ENCODE measurements at places on chromosomes 7 and 10.

GRCh38 chr7:131943646-131944045 lies 387.2 kb upstream of the PODXL start:
- no peak for DNase-seq

DNA sequence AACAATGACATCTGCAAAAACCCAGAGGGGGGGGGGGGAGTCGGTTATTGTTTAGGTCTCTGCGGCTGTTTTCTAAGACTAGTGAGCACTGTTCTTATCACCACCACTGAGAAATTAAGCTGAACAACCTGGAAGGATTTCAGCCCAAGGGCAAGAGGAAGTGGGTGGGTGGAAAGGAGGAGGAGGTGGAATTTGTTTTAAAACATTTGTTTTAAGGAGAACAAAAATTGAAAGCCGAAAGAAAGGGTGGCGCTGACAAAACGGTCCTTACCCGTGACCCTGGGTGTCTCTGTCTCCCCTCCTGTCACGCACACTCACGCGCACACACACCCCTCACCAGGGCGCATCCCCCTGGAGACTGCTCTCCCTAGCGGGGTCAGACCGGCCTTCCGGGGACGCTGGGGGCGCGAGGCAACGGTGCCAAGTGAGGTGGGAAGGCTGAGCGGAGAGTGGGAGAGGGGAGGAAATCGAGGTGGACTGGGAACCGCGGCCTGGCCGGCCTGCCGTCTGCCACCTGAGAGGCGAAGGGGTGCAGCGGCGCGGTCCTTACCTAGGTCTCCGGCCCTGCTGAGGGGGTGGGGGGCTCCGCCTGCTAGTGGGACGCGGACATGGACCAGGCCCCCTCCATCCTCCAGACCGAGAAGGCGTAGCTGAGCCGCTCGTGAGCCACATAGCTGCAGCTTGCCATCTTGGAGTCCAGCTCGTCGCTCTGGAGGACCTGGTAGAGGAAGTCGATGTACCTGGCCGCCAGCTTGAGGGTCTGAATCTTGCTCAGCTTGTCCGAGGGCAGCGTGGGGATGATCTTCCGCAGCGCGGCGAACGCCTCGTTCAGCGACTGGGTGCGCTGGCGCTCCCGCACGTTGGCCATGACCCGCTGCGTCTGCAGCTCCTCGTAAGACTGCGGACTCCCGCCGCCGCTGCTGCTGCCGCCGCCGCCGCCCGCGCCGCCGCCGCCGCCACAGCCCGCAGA lies 1.0 kb downstream of the TWIST1 start:
- DNase-seq = no peak

DNA sequence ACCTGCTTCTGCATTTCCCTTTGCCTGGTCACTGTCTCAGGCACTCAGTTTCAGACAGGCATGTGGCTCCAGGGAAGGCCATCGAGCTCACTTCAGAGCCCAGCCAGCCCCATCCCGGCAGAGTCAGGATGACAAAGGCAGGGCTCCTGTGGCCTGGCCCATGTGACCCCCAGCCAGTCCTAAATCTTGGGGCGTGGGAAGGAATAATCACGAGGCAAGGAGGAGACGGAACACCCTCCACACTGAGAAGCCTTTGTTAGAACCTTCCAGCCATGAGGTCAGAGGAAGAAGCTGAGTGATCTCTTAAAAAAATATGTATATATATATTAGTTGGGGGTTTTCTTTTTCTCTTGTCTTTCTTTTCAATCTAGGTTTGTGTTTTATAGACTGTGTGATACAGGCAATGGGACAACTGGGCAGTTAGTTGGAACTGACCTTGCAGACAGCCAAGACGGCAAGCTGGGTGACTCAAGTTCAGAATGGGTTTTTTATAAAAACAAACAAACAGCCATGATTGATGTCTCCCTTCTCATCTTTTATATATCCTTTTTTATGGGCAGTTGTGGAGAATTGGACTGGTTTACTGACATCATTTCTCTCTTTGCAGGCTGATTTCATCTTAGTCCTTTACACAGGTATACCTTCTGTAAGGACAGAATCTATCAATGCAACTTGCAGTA lies 60.8 kb downstream of the CHN2 start:
- DNase-seq = no peak

DNA sequence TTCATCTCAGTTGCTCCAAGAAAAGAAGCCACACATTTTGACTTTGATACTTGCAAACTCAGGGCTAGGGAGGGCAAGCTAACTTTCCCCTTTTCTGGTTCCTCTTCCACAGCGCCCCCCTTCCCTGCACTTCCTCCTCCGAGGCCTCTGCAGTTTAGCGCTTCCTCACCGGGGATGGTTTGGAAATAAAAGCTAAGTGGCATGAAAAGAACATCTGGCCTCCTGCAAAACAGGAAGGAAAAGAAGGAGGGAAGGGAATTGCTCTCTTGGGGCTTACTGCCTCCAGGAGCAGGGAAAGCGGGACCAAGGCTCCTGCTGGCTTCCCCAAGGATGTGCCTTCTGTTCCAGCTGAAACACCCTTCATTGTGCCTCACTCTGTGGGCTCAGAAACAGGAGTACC lies 42.3 kb downstream of the PRKCQ start:
- DNase-seq = no peak

DNA sequence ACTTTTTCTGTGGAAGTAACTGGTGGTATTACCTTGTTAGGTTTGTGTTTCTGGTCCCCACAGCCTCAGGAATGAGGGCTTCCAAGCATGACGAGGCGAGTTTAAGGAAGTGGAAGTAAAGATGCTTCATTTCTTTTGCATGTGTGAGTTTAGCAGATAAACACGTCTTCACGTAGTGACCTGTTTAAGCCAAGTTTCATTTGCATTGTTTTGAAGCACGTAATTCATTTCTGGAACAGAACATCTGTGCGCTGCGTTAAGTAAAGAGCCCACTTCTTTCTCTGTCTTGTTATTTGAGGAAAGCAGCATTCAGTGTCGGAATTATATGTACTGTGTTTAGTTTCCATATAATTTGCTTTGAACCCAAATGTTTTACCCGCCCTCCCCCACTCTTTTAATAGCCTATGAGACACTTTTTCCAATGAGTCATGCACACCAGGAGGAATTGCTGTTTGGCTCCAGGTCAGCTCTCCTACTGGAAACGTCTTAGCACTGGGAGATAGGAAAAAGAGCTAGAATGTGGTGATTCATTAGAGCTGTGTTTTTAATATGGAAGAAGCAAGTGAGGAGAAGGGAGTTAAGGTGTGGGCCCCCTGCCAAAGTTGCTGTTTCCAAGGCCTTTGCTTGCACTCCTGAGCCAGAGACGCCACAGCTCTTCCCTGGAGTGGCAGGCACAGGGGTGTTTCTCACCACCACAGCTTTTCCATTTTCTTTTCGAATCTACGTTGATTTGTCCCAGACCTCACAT lies 36.7 kb downstream of the BTBD16 start:
- DNase-seq = no peak

- peak; percentile 16 for DNase-seq
Observed at GRCh38 chr7:64887756-64888508, 15.1 kb upstream of the ZNF273 start.

- DNase-seq = no peak
Observed at GRCh38 chr10:69614130-69614529, 15.9 kb upstream of the FAM241B start.

DNA sequence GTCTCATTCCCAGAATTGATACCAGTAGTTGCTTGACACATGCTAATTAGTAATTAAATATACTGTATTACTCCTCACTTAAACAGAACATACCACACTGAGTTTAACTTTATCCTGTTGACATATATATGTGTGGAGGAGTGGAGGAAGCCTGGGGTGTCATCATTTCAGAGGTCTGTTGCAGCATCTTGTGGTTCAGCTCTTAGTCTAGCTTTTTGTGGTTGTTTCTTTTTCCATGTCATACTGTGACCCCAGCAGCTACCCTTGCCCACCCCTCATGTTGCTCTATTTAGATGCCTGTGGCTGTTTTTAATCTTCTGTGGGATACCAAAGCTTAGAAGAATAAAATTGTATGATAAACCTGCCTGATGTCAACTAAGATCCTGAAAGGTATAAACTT lies 875.4 kb downstream of the LRMDA start:
- DNase-seq = no peak

DNA sequence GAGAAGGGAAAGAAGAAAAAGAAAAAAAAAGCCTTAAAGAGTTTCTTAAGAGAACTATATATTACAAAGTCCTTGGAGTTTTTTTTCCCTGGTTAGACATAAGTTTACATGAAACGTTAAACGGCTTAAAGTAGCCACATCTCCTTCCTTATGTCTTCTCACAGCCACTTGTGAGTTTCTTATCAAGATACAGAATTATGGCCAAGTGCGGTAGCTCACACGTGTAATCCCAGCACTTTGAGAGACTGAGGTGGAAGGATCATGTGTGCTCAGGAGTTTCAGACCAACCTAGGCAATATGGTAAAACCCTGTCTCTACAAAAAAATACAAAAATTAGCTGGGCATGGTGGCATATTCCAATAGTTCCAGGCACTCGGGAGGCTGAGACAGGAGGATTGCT lies 54.3 kb downstream of the IKZF1 start:
- DNase-seq = no peak

- no peak for DNase-seq
Observed at GRCh38 chr7:72437610-72438009, 25.5 kb upstream of the CALN1 start.

DNA sequence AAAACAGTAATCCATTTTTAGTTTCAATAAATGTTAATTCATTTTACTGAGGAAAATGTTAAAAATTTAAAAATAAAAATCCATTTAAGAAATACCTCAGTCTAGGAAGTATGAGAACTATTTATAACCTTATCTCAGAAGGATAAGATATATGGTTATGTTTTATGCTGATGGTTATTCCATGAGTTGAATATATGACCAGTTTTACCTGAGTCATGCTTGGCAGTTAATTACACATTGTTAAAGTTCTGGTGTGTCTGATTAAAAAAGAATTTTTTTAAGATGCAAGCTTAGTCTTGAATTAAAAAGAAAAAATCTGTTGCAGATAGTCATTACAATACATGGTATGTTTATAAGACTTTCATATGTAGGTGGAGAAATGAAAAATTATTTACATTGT lies 191.7 kb downstream of the ARL4A start:
- no peak for DNase-seq

DNA sequence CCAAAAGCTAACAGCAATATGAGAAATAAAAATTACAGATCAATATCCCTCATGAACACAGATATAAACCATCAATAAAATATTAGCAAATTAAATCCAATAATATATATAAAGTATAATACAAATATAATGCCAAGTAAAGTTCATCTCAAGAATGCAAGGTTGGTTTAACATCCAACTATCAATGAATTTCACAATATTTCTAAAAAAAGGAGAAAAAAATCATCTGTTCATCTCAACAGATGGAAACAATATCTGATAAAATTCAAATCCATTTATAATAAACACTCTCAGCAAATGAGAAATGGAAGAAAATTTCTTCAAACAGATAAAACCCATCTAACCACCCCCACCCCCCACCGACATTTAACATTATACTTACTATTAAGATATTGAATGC lies 86.9 kb downstream of the SIRT1 start:
- DNase-seq = no peak

GRCh38 chr7:151632750-151633515 lies 113.2 kb upstream of the RHEB start:
- peak; percentile 41 for DNase-seq

- no peak for DNase-seq
Observed at GRCh38 chr10:35934642-35934995, 292.5 kb upstream of the FZD8 start.

GRCh38 chr10:6984971-6985370 lies 404.9 kb upstream of the PRKCQ start:
- DNase-seq = no peak

DNA sequence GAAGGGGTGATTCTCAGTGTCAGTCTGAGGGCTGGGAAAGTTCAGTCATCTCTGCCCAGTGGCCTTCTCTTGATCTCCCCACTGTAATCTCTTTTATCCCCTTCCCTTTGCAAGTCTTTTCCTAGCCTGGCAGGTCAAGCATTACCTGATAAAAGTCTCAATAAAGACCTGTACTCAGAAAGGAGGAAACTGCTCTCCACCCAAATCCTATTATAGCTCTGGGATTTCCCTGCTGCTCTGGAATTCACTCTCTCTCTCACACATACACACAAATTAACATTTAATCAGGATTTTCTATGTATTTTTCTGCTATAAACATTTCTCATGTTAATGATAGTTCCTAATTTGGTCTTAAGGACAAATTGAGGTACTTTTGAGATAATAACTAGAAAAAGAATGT lies 46.5 kb downstream of the ABCA13 start:
- DNase-seq = no peak

DNA sequence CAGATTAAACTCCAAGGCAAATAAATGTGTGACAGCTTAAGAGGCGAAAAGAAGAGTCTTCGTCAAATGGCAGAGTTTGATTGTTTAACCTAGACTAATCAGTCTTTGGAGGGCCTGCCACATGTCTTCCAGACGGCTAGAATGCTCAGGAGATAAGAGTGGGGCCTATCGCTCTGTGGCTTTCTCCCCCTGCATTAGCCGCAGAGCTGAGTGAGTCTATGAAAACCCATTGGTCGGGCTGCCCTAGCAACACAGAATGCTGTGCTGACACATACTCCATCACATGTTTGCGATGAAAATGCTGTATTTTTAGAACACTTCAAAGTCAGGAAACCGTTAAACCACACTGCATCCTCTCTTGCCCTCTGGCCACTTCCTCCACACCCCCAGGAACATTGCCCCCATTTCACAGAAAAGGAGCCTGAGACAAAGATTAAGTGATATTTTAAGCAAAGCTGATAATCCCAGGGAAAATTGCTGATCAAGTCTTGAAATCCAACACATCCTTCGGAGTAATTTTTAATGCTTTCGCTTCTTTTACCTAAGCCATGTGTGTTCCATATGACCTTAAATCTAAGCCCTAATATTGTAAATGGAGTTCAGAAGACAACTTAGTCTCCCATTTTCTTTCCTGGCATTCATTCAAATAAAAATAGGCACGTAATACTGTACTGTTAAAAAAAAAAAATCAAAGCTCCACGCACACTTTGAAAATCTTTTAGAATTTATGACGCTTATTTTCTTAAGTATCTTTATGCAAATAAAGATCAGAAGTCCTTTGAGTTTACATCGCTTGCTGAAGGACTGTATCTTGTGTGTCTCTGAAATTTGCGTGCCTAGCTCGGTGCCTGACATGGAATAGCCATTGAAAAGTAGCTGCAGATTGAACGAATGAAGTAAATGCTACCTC lies 161.2 kb downstream of the CELF2 start:
- peak; percentile 82 for DNase-seq

DNA sequence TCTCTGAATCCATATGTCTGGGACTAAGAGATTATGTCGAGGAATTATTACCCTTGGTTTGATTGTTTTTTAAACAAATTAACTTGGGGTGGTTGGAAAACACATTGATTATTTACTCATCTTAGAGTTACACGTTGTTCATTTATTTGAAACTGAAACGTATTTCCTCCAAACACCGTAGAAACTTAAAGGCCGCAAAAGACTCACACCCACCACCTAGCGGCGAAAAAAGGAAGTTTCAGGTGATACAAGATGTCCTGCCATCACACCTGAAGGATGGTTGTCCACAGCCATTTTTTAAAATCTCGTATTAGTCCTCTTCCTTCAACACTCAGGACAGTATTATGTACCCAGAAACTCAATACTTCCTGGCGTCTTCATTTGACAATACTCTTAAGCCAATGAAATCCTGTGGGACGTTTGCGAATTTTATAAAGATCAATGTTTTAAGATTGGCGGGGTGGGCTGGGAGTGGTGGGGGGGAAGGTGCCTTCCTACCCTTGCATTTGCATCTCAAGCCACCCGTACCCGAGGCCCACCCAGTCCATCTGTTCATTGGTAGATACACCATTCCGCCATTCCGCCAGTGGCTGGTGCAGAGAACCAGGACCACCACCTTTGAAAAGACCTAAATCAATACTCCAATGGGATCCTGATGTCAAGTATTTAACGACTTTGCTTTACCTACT lies 1.4 kb upstream of the LCOR start:
- DNase-seq = peak; percentile 87
